ENCODE measurements at places on chromosomes 5 and 9.

DNA sequence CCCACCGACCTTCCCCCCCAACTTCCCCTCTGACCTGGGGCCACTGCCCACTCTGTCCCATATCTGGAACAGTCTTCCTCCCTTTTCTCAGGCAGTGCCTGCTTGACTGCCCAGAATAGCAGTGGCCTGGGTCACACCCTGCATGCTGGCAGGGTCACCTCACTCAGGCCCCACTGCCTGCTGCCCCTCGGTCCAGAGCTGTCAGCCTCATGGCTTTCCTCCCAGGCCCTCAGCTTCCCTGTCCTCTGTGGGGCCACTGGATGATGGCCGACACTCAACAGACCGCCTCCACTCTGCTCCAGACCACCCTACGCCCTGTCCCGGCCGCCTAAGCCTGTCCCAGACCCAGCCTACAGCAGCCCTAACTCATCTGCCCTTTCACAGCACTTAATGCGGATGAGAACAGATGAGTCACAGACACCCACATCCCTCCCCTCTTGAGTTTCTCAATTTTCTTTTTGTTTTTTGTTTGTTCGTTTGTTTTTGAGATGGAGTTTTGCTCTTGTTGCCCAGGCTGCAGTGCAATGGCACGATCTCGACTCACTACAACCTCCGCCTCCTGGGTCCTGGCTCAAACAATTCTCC lies 5.9 kb downstream of the PNPLA7 start:
- no peak for DNase-seq

GRCh38 chr5:153158608-153159007 lies 331.9 kb upstream of the GRIA1 start:
- no peak for DNase-seq

DNA sequence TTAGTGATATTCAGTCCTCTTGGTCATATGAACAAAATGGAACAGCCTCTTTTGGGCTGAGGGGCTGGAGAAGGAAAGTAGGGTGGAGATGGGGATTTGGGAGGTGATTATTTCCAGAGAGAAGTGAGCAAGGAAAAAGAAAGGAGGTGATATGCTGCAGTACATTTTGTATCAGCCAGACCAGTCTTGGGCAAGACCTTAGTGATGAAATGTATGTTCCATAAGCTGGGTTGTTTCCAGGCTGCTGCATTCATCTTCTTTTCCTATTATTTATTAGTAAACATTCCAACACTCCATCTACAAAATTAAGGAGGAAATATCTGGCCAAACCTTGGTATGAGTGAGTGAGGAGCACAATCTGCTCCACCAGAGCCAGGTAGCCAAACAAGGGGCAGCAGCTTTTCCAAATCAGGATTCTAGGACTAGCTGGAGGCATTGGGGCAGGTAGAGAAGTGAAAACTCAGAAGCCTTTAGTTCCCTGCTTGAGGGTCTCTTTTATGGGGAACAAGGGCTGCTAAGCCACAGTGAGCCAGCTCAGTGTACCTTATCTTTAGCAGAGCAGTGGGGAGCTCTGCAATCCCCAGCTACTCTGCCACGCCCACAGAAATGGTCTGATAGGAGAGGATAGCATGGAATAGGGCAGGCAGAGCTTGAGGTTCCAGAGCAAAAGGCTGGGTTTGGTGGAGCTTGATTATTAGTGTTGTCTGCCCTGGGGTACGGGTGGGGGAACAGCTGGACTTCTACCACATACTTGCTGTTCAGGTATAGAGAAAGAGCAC lies 19.5 kb downstream of the RAD1 start:
- no peak for DNase-seq

DNA sequence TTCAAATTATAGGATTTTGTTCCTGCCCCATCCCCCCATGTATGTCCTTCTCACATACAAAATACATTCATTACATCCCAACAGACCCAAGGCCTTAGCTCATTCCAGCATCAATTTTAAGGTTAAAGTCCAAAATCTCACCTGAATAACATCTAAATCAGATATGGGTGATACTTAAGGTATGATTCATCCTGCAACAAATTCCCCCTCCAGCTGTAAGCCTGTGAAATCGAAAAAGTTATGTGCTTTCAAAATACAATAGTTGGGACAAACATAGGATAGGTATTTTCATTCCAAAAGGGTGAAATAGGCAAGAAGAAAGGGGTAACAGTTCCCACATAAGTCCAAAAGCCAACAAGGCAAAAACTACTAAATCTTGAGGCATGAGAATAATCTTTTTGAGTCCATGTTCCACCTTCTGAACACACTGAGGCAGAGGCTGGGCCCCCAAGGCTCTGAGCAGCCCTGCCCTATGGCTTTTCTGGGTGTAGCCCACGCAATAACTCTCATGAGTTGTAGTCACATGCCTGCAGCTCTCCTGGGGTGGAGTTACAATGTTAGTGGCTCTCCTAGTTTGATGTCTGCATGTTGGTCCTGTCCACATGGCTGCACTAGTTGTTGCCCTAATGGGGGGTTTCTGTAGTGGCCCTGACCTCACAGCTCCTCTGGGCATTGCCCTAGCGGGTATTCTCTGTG lies 243.9 kb upstream of the SMARCA2 start:
- DNase-seq = no peak

- DNase-seq = no peak
Measured at GRCh38 chr5:68467794-68468193, 252.2 kb downstream of the PIK3R1 start.

GRCh38 chr5:172795318-172795977 lies 24.5 kb upstream of the DUSP1 start:
- DNase-seq = no peak

GRCh38 chr9:95953986-95954385 lies 78.5 kb downstream of the ERCC6L2 start:
- no peak for DNase-seq

DNA sequence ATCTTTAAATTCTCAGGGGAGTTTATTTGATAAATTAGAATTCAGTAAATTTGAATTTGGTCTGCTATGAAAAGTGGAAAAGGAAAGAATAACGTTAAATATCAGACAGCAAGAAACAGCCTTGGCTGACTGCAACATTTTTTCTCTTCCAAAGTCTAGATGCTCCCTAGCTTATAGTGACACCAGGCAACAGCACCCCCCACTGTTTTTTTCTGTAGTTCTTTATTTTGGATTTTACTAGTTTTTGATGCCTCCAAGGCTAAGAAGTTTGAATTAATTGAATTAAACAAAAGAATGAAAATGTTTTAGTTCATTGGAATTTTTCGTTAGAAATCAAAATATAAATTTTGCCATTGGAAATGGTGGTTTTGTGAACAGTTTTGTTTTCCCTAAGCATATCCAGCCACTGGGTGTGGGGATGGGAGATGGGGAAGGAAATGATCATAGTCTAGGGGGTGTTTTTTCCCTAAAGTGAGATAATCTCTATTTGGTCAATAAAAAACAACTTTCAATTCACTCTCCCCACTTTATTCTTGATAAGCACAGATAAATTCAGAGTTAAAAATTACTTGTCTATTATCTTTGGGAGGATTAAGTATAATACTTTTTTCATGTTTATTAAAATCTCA lies 199.3 kb upstream of the CD180 start:
- DNase-seq = no peak

DNA sequence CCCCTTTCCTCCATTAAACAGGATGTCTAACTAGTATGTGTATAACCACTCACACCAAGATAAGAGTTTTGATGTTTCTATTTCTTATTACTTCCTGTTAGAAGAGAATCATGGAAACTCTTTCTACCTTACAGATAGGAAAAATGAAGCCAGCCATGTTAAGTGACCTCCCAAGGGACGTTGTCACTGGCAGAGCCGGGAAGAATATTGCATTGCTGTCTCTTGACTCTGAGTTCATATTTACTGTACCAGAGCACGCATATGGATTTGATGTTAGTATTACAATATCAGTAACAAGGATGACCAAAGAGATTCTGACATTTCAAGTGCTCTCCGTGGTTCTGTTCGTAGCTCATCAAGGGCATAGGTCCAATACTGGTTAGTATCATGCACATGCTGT lies 12.5 kb upstream of the C5orf63 start:
- no peak for DNase-seq

GRCh38 chr9:90803860-90804593 lies 2.4 kb downstream of the SYK start:
- no peak for DNase-seq

DNA sequence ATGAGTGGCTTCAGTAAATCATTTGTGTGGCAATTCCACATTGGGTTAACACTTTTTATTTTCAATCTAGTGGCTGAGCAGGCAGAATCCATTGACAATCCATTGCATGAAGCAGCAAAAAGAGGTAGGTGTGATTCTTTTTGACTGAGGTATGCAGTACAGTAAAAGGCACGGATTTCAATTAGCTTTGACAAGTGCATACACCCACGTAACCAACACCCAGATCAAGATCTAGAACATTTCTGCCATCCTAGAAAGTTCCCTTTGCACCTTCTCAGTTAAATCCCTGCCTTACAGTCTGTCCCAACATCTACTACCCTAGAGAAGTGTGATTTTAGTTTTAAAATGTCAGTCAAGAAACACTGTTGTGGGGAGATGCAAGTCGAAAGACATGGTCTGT lies 43.4 kb downstream of the OSTF1 start:
- DNase-seq = no peak

GRCh38 chr5:151233616-151234085 lies 9.8 kb upstream of the CCDC69 start:
- DNase-seq = no peak

GRCh38 chr5:168885324-168886120 lies 306.4 kb upstream of the PANK3 start:
- no peak for DNase-seq

DNA sequence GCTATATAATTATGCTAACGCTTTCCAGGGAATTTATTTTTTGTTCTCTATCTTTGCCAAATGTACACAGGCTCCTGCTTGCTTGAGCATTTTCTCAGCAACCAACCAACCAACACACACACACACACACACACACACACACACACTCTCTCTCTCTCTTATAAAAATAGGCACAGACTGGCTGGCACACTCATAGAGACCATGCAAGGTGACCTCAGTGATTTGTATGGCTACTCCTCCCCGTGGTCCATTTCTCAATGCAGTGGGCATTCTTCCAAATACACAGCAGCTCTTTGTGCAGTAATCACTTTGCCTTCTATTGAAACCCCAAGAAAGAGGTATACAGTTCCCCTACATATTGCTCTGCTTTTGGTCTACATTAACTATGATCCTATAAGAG lies 416.0 kb downstream of the MAN2A1 start:
- DNase-seq = no peak

DNA sequence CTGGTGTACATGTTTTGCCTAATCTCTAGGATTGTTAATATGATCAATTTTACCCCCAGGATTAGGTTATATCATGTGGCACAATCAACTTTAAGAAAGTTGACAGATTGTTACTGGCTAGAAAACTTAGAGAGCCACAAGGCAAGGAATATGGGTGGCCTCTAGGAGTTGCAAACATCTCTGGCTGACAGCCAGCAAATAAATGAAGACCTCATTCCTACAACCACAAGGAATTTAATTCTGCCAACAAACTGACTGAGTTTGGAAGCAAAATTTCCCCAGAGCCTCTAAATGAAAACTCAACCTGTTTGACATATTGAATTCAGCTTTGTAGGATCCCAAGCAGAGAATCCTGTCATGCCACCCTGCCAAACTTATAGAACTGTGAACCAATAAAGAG lies 196.4 kb upstream of the PTGER4 start:
- no peak for DNase-seq

GRCh38 chr9:134213881-134214341 lies 49.5 kb upstream of the RNU6ATAC start:
- DNase-seq = no peak

DNA sequence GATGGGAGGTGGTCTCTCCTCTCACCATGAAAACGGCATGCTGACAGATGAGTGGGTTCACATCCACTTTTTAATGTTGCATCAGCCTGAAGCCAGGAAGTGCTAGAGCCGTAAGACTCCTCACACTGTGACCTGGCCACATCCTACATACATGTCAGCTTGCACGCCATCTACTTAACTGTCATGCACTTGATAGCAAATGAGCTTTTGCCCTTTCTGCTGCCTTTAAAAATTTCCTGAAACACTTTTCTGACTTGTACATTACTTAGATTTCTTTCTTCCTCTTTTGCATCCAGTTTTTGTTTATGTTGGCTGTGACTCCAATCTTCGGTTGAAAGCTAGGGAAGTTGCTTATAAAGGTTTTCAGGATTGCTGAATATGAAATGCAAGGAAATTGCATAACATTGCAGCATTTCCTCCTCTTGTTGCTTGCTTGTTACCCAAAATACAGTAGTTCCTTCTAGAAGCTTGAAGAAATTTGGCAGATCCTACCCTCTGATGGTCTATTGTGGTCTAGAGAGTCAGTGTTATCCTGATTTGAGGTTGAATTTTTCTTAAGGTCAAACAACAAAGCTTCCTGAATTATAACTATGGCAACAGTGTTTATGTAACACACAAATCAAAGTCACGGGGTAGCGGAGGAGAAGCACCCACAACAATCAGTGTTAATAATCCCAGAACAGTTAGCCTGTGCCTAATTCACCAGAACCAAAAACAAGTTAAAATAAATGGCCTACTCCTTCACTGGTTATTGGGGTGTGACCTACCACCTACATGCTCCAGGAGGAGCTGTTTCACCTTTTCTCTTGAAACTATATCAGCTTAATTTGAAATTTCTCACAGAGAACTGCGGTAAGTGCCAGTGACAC lies 232.5 kb downstream of the ARHGAP26 start:
- no peak for DNase-seq

- no peak for DNase-seq
Measured at GRCh38 chr5:6066016-6066415, 312.3 kb downstream of the MED10 start.

GRCh38 chr9:19666575-19666974 lies 122.3 kb downstream of the SLC24A2 start:
- no peak for DNase-seq

DNA sequence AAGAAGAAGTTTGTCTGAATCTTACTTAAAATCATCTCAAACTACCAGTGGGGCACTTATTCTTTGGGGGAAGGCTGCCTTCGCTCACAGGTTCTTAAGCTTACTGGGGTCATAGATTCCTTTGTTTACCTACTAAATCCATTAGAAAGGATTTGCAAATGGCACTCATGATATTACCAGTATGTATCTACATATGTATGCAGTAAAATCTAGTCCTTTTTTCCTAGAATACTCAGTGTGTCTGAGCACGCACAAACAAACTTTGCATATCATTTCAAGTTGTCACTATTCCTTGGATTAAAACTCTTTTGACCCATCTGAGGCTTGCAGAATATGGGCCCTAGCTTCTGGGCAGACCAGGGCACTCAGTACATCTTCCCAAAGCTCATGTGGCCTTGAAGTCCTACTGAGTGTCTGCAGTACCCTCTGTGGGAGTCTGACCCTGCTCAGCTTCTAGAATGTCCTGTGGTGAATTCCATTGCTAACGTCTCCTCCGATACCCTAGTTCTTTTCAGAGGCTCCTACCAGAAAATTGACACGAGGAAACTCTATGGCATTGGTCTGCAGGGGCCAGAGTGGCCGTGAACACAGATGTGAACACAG lies 297.9 kb downstream of the SLIT3 start:
- no peak for DNase-seq

DNA sequence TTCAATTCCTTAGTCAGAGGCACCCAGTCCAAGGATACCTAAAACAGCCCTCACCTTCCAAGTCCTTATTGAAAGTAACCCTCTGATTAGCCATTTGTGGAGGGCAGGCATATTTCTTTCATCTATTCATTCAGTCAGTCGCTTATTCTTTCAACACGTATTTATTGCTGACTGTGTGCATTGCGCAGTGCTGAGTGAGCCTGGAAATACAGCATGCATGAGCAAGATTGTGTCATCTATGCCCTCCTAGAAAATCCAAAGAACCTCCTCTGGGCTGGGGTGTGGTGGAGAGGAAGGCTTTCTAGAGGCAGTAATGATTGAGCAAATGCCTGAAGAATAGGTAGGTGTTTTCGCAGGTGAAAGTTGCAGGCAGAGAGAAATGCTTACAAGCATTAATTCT lies 8.5 kb upstream of the FEM1C start:
- no peak for DNase-seq

GRCh38 chr9:124394596-124394995 lies 20.6 kb downstream of the PSMB7 start:
- DNase-seq = no peak
